ENCODE measurements at places on chromosomes 16 and 17.
A peak's percentile ranks its signal among the peaks of the same experiment; 100 is the strongest.

DNA sequence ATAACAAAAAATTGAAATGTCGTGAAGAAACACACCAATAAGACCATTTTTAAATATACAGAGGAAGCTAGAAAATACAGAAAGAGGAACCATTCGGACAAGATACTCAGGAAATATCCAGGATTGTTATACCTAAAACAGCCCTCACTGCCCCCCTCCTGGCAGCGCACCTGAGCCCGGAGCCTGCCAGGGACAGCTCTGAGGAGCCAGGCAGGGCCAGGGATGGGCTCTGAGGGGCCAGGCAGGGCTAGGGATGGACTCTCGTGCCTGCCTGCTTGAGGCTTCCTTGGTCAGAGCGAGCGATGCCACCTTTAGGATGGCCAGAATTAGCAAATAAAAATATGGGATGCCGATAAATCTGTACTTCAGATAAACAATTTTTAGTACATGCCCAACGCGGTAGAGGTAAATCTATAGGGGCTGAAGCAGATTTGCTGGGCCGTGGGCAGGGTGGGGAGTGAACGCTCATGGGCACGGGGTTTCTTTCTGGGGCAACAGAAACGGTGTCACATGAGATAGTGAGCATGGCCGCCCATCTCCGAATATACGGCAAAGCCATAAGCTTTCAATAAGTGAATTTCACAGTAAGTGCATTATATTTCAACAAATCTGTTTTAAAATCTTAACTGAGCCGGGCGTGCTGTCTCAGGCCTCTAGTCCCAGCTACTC is 18.2 kb upstream of the CSNK1D start:
- DNase-seq: no peak

DNA sequence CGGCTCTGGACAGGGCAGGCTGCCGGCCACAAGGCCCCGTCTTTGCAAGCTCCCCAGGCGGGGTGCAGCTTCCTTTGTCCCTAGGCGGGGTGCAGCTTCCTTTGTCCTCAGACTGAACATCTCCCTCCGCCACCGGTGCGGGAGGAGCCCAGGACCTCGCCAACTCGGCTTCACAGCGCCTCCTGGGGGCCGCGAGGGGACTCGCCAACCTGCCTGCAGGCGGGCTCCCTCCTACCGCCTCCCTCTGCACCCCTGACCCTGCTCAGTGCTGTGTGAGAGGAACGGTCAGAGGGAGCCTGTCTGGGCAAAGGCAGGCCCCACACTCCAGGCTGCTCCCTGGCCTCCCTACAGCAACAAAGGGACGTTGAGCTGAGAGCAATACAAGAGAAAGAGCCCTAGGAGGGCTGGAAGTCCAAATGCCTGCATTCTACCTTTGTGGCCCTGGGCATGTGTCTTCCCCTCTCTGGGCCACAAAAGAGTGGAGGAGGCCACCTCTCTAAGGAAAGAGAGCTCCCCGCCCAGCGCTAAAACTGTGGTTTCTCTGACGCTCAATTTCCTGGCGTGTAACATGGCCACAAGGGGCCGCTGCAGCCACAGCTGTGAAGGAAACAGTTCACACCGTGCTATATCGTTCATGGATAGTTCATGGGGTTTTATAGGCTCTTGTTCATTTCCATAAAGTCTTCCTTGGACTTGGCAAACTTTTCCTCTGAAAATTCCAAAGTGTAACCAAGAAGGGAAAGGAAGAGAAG is 20.9 kb upstream of the KRT19 start:
- DNase-seq: no peak

DNA sequence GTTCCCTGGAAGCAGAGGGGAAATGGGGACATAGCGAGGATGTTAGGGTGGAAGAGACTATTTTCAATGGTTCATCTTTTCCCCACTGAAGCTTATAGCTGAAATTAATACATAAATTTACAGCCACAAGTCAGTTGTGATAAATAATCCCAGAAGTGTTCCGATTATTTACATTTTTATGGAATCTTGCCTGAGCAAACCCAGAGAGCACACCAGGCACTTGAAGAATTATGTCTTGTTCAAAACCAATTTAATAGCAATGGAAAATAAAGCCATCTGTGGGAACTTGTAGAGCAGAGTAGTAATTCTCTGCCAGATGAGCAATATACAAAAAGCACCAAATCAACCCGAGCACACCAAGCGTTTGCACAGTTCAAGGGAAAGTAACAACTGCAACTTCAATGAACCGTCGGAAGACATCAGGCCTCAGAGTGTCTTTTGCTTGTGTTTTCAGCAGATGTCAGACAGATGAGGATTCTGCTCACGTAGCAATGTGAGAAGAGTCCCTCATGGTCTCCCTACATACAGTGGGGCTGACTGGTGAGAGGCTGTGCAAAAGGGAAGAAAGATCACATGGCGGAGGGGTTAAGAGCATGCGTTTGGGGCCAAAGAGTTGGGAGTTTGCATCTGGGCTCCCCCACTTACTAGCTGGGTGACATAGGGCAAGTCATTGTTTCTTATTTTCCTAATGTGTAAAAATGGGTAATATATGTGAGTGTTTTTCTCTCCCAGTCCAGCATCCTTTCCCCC is 148.7 kb upstream of the HS3ST2 start:
- DNase-seq: no peak

DNA sequence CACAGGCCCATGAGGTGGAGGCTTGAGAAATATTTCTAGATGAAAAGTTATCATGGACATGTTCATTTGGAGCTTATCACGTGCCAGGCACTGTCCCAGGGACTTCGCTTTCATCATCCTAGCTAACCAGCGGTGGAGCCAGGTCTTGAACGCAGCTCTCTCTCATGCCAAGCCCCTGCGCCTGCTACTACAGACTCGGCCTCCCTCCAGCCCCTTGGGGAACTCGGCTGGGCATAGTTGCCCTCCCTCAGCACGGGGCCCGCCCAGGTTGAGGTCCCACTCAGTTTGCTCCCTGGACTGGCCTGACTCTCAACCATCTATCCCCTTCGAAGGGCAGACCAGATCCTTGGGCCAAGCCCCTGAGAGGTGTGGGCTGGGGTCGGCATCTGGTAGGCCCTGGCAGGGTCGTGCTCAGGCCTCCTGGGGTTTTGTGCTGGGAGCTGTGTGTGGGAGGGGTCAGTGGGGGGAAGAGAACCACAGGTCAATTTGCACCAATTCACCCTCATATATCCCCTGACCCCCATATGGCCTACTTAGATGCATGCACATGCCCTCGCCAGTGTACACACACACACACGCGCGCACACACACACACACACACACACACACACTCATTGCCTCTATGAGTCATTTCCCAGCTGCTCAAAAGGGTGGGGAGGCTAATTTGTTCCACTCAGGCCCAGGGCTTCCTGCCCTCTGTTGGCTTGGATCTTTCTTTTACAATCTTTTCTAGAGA is 12.1 kb upstream of the SCN4A start:
- no peak for DNase-seq

GRCh38 chr17:61837175-61838051 is 25.9 kb downstream of the BRIP1 start:
- DNase-seq: no peak

DNA sequence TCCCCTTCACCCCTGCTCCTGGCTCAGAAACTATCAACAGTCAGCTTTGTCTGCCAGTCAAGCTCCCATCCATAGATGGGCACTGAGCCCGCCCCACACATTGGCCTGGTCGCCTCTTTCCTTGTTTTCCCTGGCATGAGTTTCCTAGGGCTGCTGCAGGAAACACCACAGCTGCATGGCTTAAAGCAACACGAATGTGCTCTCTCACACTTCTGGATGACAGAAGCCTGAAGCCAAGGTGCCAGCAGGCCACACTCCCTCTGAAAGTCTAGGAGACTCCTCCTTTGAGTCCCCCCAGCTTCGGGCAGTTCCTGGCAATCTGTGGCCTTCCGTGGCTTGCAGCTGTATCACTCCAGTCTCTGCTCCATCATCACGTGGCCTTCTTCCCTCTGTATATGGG is 69.9 kb downstream of the TBC1D16 start:
- DNase-seq: no peak

- no peak for DNase-seq
These were observed 540.4 kb upstream of the CDH11 start for GRCh38 chr16:65662256-65662655.

DNA sequence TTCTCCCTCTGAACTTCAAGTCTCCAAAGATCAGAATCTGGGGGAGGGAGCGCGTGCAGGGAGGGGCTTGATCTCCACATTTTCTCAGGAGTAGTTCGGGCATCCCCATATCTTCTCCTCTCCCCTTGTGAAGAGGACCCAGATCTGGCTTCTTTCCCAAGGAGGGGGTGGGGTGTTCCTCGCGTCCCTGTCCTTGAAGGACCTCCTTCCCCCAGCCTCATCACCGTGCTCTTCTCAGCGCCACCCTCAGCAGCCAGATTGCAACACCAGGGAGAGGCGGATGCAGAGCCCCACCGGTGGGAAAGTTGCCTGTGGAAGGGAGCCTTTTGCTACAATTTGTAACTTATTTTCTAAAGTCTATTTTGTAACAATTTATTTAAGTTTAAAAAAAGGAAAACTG is 5.7 kb downstream of the PRSS53 start:
- no peak for DNase-seq

- no peak for DNase-seq
These were observed 14.0 kb downstream of the RPGRIP1L start for GRCh38 chr16:53689636-53690035.

DNA sequence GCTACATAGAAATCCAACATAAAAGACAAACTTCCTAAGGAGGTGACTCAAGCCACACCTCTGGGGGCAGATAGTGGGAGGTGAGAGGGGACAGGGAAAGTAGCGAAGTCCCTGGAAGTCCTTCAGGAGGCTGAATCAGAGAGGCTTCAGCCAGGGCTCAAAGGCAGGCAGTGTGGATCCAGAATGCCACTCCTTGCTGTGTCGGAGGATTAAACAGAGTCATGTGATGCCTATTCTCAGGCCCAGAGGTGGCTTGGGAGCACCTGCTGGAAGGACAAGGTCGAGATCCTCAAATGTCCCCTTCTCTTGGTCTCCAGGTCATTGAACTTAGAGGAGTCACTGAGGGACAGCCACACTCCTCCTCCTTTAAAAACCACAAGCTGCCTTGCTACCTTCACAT is 391.1 kb downstream of the SOX9 start:
- DNase-seq: no peak

- DNase-seq: no peak
These were observed 1.5 kb downstream of the HOXB5 start for GRCh38 chr17:48592057-48592514.

- no peak for DNase-seq
These were observed 58.2 kb upstream of the RPH3AL start for GRCh38 chr17:410543-411401.

GRCh38 chr17:9056566-9056965 is 35.3 kb downstream of the NTN1 start:
- DNase-seq: no peak

GRCh38 chr16:63466-63865 is 9.0 kb downstream of the RHBDF1 start:
- DNase-seq: no peak

GRCh38 chr17:10046786-10047785 is 142.0 kb upstream of the RCVRN start:
- no peak for DNase-seq

GRCh38 chr17:39894681-39895376 is 23.6 kb downstream of the GSDMB start:
- DNase-seq: no peak

DNA sequence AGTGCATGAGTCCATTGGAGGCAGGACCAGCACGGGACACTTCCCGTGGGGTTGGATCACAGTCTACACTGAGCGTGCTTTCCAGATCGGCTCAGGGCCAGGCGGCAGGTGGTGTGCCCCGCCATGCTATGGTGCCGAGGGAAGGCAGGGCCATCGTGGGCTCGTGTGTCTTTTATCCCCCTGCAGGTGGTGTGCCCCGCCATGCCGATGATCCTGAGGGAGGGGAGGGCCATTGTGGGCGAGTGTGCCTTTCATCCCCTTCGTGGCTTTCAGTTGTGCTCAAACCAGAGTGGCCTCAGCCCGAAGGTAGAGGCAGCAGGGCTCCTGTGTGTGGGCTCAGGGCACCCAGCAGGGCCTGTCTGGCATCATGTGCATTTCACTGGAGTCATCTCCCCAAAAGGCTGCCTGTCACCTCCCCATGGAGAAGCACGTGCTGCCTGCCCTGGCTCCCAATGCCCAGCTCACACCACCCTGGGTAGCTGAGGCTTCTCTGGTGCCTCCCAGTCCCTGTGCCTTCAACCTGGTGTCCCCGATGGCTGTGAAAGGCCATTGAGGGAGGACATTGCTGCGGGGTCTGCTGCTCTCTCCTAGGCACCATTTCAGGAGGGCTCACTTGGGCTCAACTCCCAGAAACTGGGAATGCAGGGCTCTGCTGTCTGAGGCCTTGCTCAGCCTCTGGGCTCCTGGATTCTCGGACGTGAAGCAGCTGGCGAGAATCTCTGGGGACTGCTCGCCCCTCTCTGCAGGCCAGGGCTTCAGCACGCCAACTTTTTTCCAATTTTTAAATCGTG is 207.6 kb downstream of the NPIPB11 start:
- no peak for DNase-seq

DNA sequence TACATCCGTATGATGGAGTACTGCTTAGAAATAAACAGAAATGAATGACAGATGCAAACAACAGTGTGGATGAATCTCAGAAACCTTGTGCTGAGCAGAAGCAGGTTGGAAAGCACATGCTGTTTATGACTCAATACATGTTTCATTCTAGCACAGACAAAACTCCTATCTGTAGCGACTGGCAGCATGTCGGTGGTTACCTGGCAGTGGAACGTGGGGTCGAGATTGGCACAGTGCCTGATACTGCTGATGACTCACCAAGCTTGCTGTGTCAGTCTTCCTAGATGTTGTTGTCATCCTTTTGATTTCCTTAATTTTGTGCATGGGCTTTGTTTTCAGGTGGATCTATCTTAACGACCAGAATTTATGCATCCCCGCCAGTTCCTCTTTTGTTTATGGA is 62.1 kb downstream of the GAN start:
- DNase-seq: no peak

- DNase-seq: no peak
These were observed 130.4 kb downstream of the C16orf78 start for GRCh38 chr16:49504023-49504364.

GRCh38 chr17:38703742-38704605 is 1.1 kb upstream of the MLLT6 start:
- peak; percentile 32 for DNase-seq

- no peak for DNase-seq
These were observed 11.0 kb downstream of the C16orf54 start for GRCh38 chr16:29734786-29735185.

DNA sequence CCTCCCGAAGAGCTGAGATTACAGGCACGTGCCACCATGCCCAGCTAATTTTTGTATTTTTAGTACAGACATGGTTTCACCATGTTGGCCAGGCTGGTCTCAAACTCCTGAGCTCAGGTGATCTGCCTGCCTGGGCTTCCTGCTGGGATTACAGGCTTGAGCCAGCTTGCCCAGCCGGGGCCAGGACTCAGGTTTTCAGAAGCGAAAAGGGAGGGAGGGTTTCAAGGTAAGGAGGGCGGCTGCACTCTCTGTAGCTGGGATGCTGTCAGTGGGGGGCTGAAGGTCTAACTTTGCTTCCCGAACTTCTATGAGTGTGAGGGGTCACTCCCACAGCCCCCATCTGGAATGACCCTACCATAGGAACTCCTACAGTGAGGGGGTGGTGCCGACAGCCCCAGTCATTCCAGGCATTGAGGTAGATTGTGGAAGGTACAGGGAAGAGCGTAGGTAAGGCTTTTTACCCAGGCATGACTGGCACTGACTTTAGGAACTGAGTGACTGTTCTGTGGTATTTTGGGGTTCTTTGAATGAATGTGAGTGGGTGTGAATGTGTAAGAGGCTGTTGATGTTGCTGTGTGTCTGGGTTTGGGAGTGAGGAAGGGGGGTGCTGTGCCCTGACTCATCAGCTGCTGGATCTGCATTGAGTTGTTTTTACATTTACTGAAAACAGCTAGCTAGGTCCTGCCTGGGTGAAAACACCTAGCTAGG is 3.8 kb upstream of the C1QL1 start:
- no peak for DNase-seq

- no peak for DNase-seq
These were observed 229.7 kb upstream of the CDH5 start for GRCh38 chr16:66136841-66137240.

Measured in esophagus squamous epithelium (tissue), 5 donors.